Transverse colon (tissue), 4 donors: ENCODE measurements at places on chromosomes 13 and 19. TPM values are rescaled to one million over a fixed set of nuclear protein-coding genes. Genes with fewer than 3 reads are reported as not detected.

ZNF223 gene
- 2.2 TPM for total RNA-seq

PSG2 gene
- not detected for total RNA-seq

RFPL4A gene
- total RNA-seq, result not detected

ANO8 gene
- total RNA-seq, result 73.0 TPM

PRKCG gene
- total RNA-seq, result not detected

CEACAM20 gene
- total RNA-seq, result 0.48 TPM

ZNF304 gene
- 3.7 TPM for total RNA-seq

SEMA6B gene
- total RNA-seq, result 4.1 TPM

HAUS5 gene
- 3.7 TPM for total RNA-seq

SIGLEC11 gene
- not detected for total RNA-seq

MISP3 gene
- 40.0 TPM for total RNA-seq

GRIN2D gene
- total RNA-seq, result not detected

SIGLEC10 gene
- total RNA-seq, result not detected

CEACAM4 gene
- total RNA-seq, result not detected

ALDH16A1 gene
- total RNA-seq, result 24.3 TPM
